IPS DF 19.7 (cell line): ENCODE measurements at places on chromosomes 2 and 18.

GRCh38 chr2:44778221-44778654 lies 163.3 kb upstream of the SIX3 start:
- DNase-seq = no peak

DNA sequence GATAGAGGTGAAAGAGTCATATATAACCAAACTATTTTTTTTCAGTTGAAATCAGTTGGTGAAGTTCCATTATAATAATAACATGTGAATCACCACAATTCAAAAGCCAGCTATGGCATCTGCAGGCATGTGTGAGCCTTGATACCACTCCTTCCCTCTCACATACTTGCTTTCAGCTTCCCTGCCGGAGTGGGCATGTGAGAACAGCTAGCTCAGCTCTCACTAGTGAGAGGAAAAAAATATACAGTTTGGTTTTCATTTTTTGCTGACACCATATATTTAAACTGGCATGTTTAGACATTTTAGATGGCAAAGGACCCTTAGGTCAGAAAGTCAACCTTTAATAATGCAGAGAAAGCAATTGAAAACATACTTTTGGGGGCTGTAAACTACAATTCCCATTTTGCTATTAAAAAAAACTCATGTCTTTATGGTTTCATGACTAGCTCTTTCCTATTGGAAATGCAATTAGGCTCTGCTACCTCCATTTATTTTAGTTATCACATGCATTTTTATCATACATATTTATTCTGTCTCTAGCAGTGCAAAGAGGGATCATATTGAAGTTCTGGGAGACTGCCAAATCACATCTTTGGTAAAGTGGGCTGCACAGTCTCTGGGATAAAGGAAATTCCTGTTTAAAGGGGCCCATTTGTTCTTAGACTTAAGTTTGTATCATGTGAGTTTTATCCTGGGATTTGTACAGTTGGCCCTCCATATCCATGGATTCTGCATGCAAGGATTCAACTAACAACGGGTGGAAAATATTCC lies 33.2 kb upstream of the SLC40A1 start:
- DNase-seq = no peak

DNA sequence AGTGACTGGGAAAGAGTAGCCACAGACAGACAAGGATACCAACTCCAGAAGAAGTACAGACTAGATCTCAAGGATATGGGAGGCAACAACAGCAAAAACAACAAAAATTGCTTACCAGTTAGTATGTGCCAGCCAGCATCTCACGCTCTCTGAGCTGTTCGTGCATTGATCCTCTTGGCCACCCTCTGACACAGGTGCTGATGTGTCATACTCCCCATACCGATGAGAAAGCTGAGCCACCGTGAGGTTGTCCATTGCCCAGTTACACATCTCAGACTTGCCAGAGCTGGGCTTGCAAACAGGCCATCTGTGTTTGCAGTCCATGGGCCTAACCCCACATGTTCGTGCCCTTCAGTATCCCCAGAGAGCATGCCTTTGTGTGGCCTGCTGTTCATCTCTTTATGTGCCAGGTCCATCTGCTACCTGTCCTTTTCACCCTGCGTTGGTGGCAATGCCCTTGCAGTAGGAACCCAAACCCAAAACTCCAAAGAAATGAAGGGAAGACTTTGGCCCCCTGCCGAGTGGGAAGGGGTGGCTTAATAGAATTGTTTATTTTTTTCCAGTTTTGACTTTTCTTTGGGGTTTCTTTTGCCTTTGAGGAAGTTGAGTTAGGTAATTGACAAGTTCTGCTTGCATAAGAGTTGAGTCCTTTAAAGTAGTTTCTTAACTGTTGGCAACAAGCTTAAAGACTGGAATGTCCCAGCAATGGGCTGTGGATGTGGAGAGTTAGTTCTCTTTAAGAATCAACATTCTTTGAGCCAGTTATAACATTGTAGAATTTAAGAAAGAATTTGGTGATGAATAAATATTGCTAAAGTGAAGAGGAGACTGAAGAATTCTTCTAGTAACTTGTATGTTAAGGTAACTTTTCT lies 46.7 kb downstream of the LYPD6B start:
- DNase-seq = no peak

GRCh38 chr2:238167761-238168160 lies 9.0 kb downstream of the ERFE start:
- no peak for DNase-seq

- DNase-seq = no peak
Observed at GRCh38 chr18:47420130-47420529, 168.7 kb upstream of the SKOR2 start.

GRCh38 chr2:231452799-231453508 lies 11.3 kb downstream of the NCL start:
- DNase-seq = no peak

DNA sequence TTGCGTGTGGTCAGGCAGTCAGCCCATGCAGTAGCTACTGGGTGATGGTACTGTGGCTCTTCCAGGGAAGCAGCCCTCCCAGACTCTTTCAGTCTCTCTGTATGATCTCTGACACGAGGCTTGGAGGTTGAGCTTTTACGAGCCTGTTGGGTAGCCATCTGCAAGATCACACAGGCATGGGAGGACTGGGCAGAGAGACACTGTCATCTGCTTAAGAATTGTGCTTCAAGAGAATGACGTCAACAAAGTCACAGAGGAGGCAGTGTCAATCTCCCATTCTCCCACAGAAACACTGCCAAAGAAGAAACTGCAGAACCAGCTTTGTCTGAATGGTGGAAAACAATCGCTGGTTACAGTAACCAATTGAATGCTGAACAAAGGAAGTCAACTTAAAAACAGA lies 78.4 kb upstream of the MC2R start:
- DNase-seq = no peak

GRCh38 chr2:6945087-6945813 lies 28.0 kb downstream of the RNF144A start:
- no peak for DNase-seq

- DNase-seq = no peak
Observed at GRCh38 chr18:13368080-13368813, 149.7 kb downstream of the LDLRAD4 start.

DNA sequence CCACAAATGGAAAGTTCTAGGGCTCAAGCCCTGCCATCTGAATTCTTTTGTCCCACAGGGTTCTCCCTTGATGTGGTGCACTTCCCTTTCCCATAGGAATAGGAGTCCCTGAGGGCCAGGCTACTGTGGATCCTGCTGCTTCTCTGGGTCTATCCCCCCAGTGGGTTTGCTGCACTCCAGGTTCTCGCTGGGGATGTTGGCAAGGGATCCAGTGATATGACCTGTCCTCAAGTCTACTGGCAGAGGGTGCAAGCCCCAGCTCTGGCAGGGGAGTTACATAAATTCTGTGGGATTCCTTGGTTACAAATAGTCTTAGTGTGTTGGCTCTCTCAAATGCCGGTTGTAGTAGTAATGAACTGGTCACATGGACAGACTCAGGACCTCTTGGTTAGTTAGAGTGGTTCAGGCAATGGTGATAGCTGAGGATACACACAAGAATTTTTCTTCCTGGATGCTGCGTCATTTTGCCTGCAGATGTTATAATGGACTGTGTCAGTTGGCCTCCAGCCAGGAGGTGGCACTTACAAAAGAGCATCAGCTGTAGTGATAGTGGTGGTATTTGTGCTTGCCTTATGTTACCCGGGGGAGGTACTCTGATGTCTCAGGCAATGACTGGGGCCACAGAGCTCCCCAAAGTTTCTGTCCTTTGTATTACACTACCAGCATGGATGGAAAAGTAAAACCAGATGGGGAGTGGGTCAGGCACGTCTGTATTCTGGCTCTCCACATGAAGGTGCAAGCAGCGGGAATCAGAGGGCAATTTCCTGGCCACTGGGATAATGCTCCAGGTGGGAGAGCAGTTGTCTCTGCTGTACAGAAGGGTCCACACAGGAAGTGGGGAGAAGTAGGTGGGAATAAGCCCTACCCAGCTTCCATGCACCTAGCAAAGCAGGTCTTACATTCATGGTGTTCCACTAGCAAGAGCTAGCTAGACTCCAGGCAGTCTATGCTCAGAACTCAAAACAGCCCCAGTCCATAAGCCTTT lies 267.9 kb downstream of the SOX11 start:
- DNase-seq = no peak
